HFFc6 (cell line): ENCODE measurements at places on chromosomes 6 and 20.

GRCh38 chr6:133995296-133995695, 42.3 kb downstream of the TBPL1 start:
- DNase-seq, result no peak

- DNase-seq, result no peak
Measured at GRCh38 chr6:44297063-44298038, 15.8 kb downstream of the AARS2 start.

DNA sequence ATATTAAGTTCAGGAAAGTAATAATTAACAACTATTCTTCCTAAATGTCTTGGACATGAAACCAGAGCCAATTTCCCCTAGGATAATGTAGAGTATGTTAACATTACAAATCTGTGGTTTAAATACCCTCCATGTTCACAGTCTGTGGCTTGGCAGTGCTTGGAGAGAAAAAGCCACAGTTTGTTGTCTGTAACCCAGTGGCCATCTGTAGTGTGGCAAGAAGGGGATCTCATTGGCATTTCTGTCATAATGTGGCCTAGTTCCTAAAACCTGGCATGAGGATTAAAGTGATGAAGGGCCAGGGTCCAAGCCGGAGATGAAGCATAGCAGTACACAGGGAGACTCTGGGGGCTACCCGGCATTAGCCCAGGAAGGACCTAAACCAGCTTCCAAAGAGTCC, 31.2 kb downstream of the SYNE1 start:
- DNase-seq, result no peak

DNA sequence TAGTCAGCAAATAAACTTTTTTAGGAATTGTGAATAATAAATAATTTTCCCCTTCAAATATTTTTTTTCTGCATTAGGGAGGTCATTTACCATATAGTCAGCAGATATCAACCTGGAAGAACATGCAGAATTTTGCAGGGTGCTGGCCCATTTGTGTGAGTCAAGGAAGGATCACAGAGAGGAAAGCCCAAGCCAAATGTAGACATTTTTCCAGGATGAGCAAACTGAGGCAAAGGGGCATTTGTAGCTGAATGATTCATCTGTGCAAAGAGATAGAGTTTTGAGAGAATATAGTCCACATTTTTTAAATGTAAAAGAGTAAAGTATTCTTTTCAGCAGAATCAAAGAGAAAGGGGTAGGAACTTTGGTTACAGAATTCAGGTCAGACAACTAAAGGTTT, 555.5 kb upstream of the MARCKS start:
- DNase-seq, result no peak

DNA sequence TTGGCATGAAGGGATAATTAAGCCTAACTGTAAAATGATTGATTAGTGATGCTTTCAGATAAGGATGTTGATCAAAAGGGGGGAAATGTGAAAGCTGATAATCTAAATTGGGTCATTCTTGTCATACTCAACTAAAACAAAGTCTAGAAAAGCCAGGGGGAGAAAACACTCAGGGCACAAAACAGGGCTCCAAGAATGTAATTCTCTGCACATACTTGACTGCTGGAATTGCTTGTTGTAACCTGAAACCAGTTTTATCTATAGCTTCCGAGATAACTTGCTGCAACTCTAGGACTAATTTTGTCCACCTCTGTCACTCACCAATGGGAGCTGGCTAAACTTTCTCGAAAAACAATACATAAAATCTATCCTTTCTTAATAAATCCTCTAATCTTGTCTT, 310.3 kb downstream of the CLVS2 start:
- DNase-seq, result no peak

DNA sequence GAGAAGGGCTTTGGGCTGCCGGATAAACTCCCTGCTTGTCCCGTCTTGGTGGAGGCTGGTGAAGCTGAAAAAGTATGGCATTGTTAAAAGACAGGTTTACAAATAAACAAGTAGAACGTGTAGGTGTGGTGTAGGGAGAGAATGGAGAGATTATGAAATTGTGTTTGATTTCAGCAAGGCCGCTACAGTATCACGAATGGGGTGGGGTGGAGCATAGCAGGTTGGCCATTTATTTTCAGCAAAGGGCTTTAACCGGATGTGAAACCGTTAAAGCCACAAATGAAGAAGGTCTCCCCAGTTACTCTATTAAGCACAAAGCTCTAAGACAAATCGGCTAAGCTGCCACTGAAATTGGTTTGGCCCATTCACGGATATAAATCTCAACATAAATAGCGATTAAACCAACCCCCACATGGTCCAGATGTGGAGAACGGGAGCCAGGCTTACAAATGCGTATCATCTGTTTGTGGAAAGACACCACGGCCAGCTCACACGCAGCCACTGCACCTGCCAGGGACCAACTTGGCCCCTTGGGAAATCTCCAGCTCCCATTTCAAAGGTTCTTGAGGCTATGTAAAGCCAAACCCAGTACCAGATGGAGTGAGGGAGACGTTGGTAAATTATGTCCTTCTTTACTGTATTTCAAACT, 94.0 kb downstream of the ZMYND8 start:
- no peak for DNase-seq

DNA sequence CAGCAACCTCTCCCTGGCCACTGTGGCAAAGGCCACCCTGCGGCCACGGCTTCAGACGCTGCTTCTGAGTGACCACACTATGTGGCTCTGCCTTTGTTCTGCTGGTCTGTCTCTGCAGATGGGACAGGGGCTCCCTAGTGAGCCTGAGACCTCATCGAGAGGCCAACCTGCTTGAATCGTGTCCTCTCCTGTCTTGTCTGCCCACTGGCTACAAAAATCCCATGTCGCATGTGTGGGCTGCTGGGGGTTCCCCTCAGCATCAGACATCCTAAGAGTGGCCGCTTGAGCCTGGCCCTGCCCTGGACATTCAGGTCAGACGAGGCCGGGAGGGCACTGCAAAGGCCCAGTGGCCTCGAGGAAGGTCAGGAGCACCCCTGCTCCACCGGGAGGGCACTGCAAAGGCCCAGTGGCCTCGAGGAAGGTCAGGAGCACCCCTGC, 222.9 kb downstream of the DLL1 start:
- DNase-seq, result no peak
